H1 (cell line): ENCODE measurements at places on chromosomes 13 and 19.
A peak's percentile ranks its signal among the peaks of the same experiment; 100 is the strongest.

GRCh38 chr13:45216193-45216592, 15.3 kb upstream of the KCTD4 start:
- DNase-seq: no peak

- DNase-seq: no peak
These were observed 21.8 kb downstream of the TSKS start for GRCh38 chr19:49741210-49741844.

DNA sequence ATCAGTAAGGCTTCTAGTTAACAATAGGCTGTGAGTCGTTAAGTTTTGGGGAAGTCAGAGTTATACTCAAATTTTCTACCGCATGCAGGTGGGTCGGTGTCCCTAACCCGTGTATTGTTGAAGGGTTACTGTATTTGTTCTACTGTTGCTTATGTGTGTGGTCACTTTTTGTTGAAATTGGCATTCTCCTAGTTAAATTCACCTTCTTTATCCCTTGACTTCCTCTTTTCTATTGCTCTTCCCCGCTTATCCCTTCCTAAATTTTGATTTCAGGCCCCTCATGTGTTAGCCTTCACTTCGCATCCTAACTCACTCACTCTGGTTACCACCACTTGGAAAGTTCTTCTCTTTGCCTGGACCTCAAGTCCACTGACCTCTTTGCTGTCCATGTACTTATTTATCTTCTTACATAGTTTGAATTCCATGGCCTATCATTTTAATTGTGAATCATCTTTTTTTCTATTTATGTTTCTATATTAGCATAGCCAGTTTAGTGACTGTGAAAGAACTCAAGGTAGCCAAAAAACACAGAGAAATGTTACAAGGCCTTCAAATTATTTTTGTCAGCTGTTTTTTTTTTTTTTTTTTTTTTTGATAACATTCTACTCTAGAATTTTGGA, 52.9 kb downstream of the NDFIP2 start:
- no peak for DNase-seq

GRCh38 chr13:76723551-76724232, 162.5 kb downstream of the KCTD12 start:
- peak; percentile 45 for DNase-seq

DNA sequence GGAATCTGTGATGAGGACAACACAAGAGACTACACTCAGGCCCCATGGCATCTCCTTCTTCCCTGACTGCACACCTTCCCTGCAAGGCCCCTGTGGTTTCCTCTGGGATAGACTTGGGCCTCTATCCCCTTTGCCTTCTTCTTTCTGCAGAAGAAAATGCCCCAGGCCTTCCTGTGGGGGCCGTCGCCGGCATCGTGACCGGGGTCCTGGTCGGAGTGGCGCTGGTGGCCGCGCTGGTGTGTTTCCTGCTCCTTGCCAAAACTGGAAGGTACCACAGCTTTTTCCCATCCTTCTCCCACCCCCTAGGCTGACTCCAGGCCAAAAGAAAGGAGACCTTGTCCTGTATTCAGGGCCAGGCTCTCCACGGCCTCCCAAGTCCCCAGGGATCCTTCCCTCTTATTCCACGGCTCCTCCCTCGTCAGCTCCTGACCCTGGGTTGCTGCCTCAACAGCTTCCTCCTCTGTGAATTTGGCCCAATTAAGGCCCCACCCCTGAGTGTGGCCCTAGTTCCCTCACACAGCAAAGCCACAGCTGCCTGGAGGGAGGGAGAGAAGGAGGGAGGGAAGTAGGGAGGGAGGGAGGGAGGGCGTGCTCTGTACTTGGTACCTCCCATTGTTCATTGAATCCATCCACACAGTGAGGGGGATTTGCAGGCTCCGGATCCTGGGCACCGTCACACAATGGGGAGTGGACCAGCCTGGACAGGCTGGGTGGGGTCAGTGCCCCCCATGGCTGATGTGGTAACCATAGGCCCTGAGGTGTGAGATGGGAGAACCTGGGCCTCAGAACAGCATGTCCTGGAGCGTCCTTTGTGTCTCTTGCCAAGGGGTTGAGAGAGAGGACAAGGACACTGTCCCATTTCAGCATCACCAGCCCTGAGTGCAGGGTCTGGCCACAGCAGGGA, 12.5 kb downstream of the CEACAM3 start:
- DNase-seq: no peak

DNA sequence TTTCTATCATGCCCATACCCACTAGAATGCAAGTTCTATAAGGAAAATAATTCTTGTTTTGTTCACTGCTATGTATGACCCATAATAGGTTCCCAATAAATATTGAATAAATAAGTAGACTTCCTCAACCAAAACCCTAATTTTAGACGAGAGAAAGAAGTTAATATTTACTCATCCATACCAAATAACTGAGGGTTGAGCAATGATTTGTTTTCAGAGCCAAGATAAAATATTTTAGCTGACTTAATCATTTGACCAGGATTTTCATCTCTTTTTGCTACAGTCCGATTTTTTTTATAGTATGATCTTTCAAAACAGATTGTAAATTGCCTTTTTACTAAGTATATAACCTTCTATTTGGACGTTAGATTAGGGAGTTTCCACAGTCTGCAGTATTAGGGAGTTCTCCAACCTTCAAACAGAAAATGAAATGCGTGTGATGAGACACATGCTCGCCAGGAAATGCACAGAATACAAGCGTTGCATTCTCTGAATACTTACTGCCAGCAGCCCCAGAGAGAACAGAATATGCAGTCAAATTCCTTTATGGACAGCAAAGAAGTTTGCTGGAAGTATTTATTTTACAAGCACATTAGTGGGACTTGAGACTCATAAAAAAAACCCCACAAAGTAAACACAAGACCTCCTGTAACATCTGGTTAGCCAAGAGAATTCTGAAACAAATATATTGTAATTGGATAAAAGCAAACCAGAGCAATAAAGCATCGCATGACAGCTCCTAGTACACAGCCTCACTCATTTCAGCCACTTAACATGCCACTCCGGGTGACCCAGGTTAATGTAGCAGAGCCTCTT, 230.0 kb downstream of the MYO16 start:
- no peak for DNase-seq

GRCh38 chr13:24863748-24864540, 100.0 kb downstream of the RNF17 start:
- no peak for DNase-seq

GRCh38 chr13:28413999-28414398, 80.9 kb downstream of the FLT1 start:
- DNase-seq: no peak
